Mucosa of descending colon (tissue), 3 donors: ENCODE measurements at places on chromosomes 1 and 21. TPM values are rescaled to one million over a fixed set of nuclear protein-coding genes. Genes with fewer than 3 reads are reported as not detected.

- DNase-seq, result no peak
Observed at GRCh38 chr1:115453666-115454065, 115.6 kb upstream of the NGF start.

Gene UBL4B
- total RNA-seq, result not detected

DNA sequence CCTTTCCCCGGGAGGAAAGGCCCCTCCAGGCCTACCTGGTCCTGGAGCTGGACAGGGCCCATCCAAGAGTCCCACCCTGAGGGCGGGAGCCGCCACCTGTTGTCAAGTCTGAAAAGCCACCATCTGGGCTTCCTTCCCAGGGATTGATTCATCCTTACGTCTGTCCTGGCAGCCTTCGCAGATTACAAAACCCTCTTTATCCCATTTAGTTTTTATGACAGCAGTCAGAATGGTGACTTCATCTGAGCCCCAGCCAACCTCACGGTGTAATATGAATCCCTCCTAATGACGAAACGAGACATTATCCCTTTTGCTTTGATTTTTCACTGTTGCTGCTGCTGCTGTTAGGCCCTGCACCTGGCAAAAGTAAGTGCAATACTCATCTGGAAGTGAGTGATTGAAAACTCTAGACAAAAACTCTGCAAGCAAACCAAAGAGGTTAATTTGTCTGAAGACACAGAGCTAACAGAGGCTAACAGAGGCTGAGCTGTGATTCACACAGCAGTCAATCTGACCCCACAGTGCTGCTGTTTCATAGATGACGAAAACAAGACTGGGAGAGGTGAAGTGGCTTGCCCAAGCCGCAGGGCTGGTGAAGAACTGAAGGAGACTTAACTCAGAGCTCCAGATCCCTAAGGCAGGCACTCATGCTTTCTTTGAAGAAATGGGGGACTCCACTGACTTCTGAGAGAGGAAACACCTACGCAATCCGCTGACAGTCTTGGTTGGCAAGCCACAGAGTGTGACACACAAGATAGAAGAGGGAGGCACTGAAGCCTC lies 30.0 kb upstream of the S100A7 start:
- DNase-seq, result no peak

DNA sequence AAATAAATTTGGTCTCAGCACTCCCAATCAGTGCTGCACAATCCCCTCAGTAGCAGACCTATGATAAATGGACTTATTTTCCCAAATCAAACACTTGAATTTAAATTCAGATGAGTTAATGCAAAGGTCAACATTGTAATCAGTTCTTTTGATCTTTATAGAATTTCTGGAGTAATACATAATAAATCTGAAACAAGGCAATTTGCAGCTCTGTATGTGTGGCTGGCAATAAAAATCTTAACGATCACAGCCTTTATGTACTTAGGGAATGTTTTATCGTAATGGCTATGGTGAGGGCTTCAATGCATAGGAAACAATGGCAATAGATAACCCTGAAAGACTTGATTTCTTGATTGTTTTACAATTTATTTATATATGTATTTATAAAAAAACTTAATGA lies 91.4 kb downstream of the GPATCH2 start:
- no peak for DNase-seq

DNA sequence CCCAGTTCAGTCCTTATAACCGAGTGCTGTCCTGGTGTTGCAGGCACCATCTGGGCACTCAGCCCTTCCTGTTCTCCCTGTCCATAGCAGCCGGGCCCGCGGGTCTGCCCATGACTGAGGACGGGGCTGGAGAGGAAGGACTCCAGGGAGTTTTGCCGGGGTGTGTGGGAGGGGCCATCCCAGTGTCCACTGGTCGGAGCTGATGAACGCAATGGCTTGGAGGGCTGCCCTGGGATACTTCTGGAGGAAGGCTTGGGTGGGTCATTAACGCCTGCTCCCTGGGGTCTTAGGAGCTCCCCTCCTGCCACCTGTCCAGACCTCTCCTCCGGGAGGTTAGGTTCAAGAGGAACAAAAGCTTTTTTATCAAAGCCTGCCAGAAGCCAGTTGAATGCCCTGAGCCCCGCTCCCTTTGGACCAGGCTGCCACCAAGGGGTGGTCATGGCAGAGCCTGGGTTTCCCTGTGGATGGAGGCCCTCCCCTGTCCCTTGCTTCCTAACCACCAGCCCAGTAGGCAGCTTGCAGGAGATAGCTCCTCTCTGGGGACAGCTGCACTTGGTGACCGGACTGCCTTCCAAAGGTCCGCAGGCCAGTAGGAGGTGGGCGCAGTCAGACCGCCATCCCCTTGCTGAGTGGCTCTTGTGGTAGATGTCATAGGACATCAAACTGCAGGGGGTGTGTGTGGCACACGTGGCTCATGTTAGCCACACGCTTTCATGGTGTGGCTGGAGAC lies 61.3 kb downstream of the TRIM11 start:
- no peak for DNase-seq

Gene NR0B2
- total RNA-seq, result 0.52 TPM

DNA sequence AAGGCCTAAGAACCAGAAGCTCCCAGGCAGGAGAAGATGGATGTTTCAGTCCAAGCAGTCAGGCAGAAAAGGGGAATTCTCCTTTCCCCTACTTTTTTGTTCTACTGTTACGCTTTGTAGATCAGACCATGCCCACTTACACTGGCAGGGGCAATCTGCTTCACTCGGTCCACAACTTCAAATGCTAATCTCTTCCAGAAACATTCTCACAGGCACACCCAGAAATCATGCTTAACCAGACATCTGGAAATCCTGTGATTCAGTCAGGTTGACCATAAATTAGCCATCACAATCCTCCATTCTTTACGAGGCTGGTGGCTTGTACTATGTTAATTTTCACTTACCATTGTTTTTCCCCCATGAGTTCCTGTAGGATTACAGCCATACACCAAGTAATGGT lies 23.8 kb upstream of the IL10 start:
- no peak for DNase-seq

- DNase-seq, result no peak
Observed at GRCh38 chr1:236425031-236425663, 31.1 kb downstream of the EDARADD start.

- DNase-seq, result no peak
Observed at GRCh38 chr1:36831186-36831810, 203.0 kb downstream of the GRIK3 start.

Gene SASS6
- total RNA-seq, result 2.3 TPM

DNA sequence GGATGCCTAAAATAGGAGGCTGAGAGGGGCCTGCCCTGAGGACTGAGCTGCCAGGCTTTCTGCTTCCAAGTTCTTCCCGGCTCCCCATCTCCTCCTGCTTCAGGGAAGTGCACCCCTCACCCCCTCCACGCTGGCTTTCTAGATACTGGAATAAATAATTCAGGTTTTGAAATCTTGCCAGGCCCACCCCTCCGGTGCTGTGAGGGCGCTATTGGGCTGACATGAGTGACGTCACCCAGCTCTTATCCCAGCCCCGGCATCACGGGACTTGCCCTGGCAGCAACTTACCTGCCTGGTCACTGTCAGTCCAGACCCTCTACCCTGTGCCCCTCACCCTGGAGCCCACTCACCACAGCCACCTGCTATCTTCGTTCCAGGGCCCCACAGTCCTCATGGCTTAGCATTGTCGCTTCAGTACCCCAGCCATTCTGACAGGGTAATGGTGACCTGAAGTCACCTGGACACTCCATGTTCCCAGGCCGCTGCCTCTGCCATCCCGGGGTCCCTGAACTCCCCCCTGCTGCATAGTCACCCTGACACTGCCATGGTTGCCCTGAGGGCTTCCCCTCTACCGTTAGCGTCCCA lies 819 bp upstream of the GPR3 start:
- DNase-seq, result peak; percentile 53

Gene SLC22A15
- 2.0 TPM for total RNA-seq

DNA sequence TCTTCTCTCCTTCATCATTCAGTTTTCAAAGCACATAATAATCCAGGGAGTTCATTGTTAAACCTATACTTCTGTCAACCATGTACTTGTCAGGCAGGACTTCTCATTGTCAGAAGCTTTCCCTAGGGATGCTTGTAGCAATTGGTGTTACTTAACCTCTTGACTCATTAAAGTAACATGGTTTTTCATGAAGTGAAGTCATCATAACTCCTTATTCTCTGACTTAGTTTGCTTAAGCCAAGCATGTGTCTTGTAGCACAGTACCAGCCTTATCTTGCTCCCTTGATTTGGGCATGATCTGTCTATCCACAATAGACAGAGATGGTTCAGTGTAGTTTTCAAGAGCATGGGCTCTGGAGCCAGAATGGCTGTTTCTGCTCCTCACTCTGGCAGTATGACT lies 45.3 kb downstream of the LRIG2 start:
- no peak for DNase-seq

- DNase-seq, result no peak
Observed at GRCh38 chr1:75797273-75797588, 549 bp downstream of the MSH4 start.

- no peak for DNase-seq
Observed at GRCh38 chr1:233112186-233113008, 162.0 kb downstream of the NTPCR start.

Gene VHLL
- not detected for total RNA-seq

DNA sequence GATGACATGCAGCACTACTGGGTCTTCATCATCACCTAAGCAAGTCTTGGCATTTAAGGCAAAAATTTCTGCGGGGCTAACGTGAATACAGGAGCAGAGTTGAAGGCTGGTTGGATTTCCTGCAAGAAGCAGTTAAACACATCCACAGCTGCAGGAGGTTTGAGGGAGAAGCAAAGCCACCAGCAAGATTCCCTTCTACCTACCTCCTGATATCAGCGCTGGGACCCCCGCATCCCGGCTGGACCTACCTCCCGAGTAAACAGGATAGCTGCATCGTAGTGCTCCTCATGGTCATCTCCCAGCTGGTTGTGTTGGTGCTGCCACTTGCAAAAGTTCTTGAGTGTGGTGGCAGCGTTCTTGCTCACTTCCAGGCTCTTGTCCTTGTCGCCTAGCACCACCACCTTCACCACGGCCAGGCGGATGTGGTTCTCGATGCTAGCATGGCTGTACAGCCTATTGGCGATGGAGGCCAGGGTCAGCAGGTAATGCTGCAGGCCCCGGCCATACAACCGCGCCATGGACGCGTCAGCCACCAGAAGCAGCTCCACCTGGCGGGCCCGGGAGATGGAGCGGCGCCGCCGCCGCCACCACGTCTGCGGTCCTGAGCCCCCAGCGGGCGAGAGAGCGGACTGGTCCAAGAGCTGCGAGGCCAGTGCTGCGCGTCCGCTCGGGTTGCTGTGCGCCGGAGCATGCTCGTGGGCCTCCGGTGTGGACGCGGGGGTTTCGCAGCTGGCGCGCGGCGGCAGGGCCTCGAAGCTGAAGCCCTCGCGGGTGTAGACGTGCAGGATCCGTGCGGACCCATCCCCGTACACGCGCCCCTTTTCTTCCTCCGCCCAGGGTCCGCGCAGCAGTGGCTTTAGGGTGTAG lies 1.6 kb downstream of the ADAMTS5 start:
- DNase-seq, result peak; percentile 58

DNA sequence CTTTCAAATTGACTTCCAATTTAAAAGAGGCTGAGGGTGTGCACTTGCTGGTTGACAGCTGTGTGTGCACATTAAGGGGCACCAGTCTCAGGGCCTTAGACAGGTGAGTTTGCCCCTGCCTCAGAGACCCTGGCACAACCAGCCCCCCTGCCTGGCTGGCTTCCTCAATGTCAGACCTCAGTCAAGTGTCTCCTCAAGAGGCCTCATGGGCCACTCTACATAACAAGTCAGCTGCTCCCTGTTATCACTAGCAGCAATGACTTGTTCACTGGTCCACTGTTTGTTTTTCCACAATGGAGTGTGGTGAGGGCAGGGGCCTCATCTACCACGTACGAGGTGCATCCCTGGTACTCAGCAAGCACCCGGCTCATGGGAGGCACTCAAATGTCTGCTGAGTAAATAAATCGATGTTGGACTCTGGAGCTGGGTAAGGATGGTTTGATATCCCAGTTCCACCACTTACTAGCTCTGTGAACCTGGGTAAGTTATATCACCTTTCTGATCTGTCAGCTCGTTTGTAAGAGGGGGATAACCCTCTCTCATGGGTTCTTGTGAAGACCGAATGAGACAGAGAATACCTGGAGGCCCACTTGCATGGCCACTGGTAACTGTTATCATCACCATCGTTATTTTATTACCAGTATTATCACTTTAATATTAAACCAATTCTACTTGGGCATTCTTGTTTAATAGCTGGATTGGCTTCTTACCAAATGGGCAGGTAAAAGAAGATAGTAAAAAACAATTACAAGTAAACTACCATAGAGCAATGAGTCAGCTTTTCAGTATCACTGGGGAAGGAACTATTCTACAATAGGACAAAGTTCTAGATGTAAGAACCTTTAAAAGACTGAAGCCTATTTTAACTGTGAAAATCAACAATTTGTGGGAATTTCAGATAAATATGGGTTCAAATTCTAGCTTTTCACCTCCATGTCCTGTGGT lies 64.6 kb downstream of the SLC66A1 start:
- DNase-seq, result no peak

DNA sequence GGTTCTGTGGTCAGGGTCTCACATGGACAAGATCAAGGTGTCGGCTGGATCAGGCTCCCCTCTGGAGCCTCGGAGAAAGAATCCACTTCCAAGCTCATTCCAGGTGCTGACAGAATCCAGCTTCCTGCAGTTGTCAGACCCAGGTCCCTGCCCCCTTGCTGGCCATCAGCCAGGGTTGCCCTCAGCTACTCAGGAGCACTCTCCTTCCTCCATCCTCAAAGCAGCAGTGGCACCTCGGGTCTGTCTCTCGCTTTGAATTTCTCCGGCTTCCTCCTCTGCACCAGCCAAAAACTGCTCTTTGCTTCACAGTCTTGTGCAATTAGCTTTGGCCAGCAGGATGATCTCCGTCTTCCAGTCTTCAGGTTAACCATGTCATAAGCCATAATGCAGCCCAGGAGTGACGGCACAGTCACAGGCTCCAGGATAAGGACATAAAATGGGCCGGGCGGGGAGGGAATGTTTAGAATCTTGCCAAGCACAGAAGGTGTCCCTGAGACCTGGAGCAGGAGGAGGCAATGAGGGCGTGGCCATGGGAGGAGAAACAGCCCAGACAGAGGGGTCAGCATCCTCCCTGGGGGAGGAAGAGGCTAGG lies 79.4 kb upstream of the SLC25A33 start:
- no peak for DNase-seq

- DNase-seq, result no peak
Observed at GRCh38 chr1:10723317-10723716, 73.1 kb downstream of the CASZ1 start.

DNA sequence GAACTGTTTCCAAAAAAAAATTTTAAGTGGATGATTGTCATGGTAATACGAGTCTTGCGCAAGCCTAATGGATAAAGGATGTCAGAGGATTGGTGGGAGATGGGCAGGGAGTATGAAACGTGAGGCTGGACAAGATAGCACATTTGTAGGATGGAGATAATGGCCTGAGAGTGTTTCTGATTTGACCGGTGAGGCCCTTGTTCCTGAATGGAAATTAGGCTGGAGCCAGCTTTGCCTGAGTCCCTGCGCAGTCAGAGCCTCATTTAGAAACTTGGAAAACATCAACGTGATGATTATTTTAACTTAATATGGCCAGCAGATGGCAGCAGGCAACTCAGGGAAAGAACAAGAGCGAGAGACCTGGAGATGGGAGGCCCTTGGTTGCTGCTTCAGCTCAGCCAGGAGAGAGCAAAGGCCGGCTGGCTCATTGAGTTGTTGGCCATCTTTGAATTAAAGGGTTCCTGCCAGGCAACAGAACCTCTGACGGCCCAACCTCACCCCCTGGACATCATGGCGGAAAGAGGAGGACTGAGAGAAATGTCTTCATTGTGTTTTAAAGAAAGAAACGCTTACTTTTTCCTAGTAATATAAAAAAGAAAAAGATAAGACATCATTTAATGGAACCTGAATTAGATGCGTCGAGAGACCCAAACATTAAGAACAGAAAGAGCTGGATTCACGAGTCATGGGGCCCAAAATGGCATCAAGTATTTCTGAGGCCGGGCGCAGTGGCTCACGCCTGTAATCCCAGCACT lies 80.3 kb downstream of the SELENOF start:
- DNase-seq, result peak; percentile 64

Gene AQP10
- not detected for total RNA-seq

Gene SPRR2A
- total RNA-seq, result not detected
